Hepatocyte (in vitro differentiated cells): ENCODE measurements at places on chromosomes 4 and X.
A peak's percentile ranks its signal among the peaks of the same experiment; 100 is the strongest.

- DNase-seq: no peak
Observed at GRCh38 chrX:26387906-26388305, 171.9 kb downstream of the MAGEB5 start.

DNA sequence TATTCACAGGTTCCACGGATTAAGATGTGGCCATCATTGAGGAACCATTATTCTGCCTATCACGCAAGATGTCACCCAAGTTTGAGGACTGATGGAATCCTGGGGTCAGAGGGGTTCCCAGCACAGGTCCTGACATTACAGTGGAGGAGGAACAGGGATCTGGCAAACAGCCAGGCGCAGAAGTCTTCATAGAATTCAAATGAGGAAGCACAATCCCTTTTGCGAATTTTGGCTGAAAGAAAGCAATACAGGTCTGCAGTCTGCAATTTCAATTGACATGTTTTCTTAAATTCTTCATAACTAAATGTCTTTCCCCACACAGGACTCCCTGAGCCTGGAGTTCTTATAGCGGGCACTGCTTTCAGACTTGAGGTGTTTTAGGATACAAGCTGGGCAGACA lies 14.5 kb downstream of the DOCK11 start:
- no peak for DNase-seq

- peak; percentile 89 for DNase-seq
Observed at GRCh38 chrX:15349046-15349445, 13.7 kb upstream of the PIGA start.

GRCh38 chr4:103095080-103095479 lies 4.6 kb downstream of the BDH2 start:
- DNase-seq: no peak

DNA sequence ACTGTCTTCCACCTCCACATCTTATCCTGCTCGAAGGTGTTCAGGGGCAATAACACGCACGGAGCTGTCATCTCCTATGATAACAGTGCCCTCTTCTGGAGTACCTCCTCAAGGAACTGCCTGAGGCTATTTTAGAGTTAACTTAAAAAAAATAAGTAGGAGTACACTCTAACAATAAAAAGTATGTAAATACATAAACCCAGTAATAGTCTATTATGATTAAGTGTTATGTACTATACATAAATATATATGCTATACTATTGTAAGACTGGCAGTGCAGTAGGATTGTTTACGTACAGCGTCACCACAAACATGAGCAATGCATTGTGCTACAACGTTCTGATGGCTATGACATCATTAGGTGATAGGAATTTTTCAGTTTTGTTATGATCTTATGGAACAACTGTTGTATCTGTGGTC lies 34.5 kb upstream of the TLR2 start:
- peak; percentile 38 for DNase-seq

- DNase-seq: no peak
Observed at GRCh38 chr4:151093203-151093602, 6.2 kb upstream of the RPS3A start.

DNA sequence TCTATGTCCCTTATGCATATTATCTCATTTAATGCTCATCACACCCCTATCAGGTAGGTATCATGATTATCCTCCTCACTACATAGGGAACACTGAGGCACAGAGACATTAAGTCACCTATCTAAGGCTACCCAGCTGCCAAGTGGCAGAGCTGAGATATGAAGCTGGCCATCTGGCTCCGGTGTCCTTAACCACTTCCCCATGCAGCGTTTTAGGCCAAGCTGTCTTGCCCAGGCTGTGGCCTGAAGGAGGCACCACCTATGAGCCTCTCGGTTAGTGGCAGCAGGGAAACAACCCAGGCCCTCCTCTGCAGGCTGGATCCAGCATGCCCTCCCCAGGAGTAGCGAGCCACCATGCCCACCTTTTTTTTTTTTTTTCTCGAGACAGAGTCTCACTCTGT lies 16.3 kb downstream of the PJA1 start:
- DNase-seq: no peak

DNA sequence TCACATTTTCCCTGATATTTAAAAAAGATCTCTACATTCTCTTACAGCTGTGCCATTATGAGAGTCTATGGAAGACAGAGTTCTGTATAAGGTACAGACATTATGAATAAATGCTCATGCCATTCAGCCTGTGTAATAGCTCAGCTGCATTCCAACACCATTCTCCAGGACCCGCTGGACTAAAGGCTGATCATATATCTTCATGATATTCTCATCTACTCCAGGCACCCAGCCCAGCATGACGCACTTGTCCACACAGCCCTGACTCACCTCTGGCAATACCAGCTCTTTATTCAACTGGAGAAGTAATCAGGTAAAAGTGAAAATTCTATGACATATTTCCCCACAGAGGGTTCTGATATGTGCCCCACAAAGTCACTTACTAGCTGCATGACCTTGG lies 437.5 kb upstream of the FGF16 start:
- peak; percentile 13 for DNase-seq

DNA sequence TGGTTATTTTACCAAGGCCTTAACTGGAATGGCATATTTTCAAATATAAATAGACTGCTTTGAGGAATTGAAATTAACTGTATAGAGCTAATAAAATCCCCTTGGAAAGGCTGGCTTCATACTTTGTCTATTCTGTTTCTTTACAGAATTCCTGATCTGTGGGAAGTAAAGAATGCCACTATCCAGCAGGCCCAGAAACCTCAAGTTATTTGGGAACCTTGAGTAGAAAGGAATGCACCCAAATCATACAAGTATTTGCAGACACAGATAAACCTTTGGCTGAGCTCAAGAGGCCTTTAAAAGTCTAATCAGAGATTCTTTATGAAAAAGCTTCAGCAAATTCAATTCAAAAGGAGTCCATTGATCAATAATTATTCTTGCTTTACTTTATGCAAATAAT lies 975.7 kb upstream of the PABPC4L start:
- no peak for DNase-seq
